ENCODE measurements at places on chromosomes 4 and X. TPM values are rescaled to one million over a fixed set of nuclear protein-coding genes. Genes with fewer than 3 reads are reported as not detected.

- H3K27me3 ChIP-seq: peaks cover 2% of the 10 kb centered on the region
- no peak overlapping the region for H3K4me3 ChIP-seq
- DNase-seq: no peak
- H3K36me3 ChIP-seq: peaks cover 27% of the 10 kb centered on the region
These were observed 185.0 kb downstream of the PTTG2 start for GRCh38 chr4:38145033-38145678.

- no peaks in the 10 kb centered on the region for H3K27me3 ChIP-seq
- H3K27ac ChIP-seq: no peak overlapping the region
- no peaks in the 10 kb centered on the region for H3K36me3 ChIP-seq
- H3K4me3 ChIP-seq: no peak overlapping the region
- no peaks in the 10 kb centered on the region for H3K4me1 ChIP-seq
- DNase-seq: no peak
These were observed 840.6 kb downstream of the NLGN4X start for GRCh38 chrX:5388087-5388486.

The SLC38A5 gene
- 205 TPM for total RNA-seq

DNA sequence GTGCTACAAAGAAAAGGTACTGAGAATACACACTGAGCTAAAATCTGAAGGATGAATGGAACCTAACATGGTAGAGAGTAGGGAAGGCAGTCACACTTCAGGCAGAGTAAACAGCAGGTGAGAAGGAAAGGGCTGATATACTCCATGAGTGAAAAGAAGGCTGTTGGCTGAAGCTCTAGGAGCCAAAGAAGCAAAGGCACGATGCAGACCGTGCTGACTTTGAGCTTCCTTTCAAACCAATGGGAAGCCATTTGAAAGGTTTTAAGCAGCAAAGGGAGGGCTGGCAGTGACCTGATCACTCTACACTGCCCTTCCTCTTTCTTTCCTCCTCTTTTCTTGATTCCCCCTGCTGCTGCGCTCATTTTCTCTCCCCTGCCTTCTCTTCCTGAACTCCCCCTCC lies 66.4 kb downstream of the TMEM154 start:
- H3K4me3 ChIP-seq: no peak overlapping the region
- no peaks in the 10 kb centered on the region for H3K4me1 ChIP-seq
- DNase-seq: no peak
- peaks cover 5% of the 10 kb centered on the region for H3K27me3 ChIP-seq
- H3K36me3 ChIP-seq: no peaks in the 10 kb centered on the region
